ENCODE measurements at places on chromosomes 16 and 17.

DNA sequence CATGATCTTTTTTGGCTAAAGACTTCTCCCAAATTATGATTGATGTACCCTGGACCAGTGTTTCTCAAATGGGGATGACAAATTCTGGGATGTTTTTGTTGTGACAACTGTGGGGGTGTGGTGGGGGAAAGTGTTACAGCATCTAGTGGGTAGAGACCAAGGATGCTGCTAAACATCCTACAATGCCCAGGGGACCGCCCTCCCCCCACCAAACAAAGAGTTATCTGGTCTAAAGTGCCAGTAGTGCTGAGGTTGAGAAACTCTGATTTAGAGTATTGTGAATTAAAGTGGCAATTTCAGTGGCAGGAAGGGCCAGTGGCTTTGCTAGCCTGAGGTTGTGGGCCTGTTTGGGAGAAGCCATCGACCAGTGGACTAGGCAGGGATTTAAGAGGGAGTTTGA is 33.3 kb downstream of the SLC47A2 start:
- DNase-seq, result no peak

GRCh38 chr16:79434771-79435170 is 165.8 kb downstream of the MAF start:
- no peak for DNase-seq

GRCh38 chr17:62705156-62705777 is 77.8 kb downstream of the MRC2 start:
- DNase-seq, result no peak

DNA sequence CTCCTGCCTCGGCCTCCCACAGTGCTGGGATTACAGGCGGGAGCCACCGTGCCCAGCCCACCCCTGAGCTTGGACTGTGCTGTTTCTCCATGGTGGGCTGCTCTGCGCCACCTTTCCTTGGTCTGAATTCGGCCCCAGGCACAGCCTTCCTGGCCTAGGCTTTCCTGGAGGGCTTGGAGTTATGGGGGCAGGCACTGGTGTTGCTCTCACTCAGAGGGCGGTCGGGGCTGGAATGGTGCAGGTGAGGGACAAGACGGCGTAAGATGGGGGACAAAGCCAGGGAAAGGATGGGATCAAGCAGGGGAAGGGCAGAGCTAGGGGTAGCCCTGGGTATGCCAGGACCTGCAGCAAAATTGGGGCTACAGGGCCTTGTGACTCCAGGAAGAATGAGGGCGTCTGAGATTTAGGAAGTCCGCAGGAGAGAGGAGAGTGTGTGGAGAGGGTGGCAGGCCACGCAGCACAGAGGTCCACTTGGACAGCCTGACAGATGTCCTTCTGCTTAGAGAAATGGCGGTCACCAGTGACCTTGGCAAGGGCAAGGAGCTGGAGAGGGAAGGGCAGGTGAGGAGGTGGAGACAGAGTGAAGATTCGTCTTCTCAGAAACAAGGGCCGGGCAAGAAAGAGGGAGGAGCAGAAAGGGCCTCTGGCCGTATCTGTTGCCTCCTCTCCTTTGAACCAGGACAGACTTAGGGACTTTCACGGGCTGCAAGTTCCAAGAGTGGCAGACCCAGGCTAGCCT is 1.6 kb upstream of the ATP6V0C start:
- no peak for DNase-seq

DNA sequence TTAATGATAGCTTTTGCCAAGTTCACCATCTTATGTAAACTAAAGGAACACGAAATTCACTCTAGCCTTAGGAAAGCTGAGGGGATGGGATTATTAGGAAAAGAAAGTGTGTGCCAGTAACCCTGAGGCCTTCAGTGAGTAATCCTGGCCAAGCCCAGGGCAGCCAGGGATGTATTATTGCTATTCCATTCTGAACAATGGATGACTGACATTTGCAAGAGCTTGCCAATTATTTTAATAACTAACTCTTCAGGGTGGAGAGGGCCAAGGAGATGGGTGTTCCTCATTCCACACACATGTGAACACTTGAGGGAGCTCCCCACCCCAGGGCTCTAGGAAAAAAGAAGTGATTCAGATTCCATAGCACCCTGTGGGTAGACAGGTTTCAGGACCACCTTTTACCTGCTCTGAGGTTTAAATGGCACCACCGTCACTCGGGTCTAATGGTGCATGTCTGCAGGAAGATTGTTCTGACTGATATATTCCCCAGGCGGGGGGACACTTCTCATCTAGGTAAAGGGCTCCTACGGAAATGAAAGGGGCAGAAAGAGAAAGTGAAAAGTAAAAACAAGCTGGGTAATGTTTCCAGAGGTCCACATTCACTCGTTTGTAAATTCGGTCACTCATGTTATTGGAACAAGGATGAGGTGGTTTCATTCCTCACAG is 41.5 kb downstream of the TK2 start:
- DNase-seq, result no peak

DNA sequence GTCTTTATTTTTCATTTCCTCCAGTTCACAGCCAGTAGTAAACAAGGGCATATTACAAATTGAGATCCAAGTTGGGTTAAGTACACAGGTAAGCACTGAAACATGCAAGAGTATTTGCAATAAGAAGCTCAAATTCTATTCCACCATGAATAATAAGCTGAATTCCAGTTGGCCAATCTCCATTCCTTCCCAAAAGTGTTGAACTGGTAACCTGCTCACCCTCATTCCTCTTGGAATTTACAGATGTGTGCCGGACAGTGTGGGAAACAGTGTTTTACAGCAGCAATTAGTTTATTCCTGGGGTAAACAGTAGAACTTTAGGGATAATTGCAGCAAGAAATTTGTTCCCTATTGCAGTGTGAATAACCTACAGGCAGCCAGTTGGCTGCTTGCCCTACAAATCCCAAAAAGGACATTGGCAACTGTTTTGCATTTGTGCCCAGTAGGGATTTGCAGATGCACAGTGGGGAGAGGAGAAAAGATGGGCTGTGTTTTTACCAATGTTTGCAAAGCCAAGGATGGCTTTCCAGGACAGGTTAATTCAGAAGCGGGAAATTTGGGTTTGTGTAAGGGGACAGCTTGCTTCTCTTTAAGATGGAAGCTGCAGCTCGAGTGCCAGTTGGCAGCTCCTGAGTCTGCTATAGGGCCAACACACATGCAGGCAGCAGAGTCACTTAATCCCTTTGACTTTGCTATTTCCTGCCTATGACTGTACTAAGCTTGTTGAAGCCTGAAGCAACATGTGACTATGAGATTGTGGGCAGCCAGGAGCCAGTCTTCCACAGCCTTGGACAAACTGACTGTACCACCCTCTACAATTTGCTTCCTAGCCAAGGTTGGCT is 318.9 kb downstream of the MAP2K6 start:
- no peak for DNase-seq

- DNase-seq, result no peak
Measured at GRCh38 chr17:74775409-74776043, 619 bp downstream of the NAT9 start.

GRCh38 chr16:89575247-89576152 is at the start of gene CPNE7:
CPNE7 (plus strand) TSS chr16:89575758; CDS start chr16:89575898, 140 bp downstream.
- no peak for DNase-seq

DNA sequence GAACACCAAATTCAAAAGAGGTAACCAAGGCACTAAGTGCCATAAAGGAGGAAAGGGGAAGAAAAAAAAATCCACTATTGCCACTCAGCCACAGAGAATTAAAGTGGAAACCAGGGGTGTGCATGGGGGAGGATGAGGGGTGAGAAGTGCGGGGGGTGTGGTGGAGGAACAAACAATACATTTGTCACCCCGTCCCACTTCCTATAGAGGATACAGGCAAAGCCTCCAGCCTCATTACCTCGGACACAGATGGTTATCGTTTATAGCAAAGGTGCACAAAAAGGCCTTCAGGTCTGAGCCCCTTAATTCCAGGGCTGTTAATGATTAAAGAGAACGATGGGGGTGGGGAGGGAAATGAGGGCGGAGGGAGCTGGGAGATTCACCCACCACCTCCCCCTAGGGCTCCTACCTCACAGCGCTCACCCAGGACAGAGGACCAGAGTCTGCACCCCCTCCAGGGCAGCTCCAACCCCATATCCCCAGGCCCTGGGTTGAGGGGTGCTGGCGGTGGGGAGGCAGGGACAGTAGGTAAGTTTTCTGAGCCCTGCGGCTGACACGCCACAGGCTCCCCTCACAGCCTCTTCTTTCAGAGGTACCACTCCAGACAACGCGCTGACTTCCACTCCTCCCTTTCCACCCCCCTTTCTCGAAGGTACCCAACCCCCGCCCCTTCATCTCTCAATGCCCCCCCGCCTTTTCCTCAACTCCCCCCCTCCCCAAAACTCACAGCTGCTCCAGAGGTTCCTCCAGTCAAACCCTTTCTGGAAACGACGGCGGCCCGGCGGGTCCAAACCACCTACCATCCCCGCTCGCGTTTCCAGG is 470 bp downstream of the DCUN1D3 start:
- DNase-seq, result no peak

GRCh38 chr17:11645426-11645825 is 47.2 kb downstream of the DNAH9 start:
- no peak for DNase-seq

- no peak for DNase-seq
Measured at GRCh38 chr17:58315281-58315711, 13.3 kb downstream of the TSPOAP1 start.

- no peak for DNase-seq
Measured at GRCh38 chr17:17609121-17609520, 17.6 kb upstream of the PEMT start.

DNA sequence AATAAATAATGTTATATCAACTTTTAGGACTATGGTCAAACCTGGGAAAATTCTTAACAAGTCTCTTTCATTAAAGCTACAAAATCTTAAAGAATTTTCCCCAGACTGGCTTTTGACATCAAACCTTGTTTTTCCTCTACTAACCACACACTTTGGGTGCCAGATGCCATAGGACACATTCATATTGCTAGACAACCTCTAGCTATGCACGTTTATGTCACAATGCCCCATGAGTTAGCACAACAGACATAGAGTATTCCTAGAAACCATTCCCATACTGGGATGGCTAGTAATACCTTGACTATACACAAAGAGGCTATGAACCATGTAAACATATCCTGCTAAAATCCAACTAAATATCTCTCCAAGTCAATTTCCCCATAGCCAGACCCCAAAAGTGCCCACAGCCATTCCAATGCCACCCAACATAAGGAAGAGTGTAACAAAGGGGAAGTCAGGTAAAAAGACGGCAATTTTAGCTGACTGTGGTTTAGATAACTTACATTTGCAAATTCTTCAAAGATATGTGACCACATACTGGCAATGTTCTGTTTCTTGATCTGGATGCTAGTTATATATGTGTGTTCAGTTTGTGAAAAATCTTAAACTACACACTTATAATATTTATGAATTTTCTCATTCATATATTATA is 23.4 kb downstream of the SMURF2 start:
- DNase-seq, result no peak

GRCh38 chr16:85354686-85355514 is 242.6 kb upstream of the CIBAR2 start:
- no peak for DNase-seq

DNA sequence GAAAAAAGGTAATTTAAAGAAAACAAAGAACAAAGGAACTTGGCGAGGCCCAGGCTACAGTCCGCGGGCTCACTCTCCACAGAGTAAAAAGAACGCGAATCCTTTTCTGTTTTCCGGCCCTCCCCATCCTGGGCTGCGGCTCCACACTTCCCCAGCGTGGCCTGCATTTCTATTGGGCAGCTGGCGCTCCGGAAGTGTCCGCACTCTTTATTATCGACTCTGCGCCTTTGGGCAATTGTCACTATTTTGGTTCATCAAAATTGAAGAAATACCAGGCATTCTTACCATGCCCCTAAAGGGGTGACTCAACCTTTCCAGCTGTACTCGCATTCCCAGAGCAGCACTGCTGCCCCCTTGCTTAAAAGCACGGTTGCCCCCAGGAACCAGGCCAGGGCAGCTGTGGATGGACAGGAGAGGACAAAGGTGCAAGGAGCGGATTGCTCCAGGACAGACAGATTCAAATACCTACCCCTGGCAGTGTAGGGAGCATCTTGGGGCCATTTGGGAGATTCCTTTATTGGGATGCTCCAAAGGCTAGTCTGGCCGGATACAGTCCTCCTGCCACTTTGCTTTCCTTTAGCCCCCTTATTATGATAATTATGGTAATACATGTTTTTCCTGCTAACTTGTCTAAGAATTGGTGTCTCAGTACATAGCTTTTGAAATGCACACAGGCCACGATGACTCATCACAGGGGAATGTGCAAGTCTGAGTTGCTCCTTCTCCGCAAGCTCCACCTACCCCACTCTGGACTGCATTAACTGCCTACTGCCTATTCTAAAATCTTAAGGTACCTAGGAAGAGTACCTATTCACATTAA is 985 bp upstream of the SLFN12 start:
- no peak for DNase-seq

DNA sequence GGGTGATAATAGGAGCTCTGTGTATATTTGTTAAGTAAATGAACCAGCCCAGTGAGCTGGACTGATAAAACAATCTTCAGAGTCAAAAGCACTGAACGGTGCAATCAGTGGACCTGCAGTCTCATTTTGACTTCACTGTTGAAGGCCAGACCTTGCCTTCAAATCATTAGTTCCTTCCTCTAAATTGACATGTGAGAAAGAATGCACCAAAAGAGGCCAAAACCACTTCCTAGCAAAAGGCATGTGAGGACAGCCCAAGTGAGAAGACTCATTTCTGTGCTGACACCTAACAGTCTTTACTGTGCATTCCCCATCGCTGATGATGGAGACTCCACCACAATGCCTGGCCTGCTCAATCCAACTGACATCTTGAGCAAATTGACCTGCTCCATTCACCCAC is 10.6 kb downstream of the GTF3C1 start:
- no peak for DNase-seq

DNA sequence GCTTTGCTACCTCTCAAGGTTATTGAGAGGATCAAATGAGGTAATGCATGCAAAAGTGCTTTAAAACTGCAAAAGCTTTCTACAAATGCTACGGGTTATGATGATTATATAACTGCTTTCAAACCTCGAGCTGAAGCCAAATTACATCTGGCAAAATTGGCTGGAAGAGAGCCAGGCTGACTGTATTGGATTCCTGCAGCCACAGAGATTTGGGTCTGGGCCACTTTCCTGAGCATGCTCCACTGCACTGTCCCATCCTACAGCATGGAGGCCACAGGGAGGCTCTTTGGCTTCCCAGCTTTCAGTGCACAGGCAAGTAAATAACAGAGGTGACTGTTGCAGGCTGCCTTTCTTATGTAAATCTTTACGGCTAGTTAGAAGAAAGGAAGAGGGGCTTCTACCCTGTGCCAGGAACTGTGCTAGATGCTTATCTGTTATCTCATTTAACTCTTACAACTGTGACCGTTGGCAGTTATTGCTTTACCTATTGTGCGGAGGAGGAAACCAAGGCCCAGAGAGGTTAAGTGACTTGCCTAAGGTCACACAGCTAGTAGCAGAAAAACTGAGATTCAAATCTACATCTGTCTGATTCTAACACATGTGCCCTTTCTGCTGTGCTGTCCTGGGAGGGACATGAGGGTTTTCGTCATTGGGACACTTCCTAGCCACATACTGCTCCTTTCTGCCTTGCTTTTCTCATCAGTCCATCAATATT is 121.8 kb downstream of the SPACA3 start:
- no peak for DNase-seq

- no peak for DNase-seq
Measured at GRCh38 chr16:66324815-66325515, 41.5 kb upstream of the CDH5 start.
